Effector memory CD8-positive, alpha-beta T cell (primary cell): ENCODE measurements at places on chromosomes 1 and 21.

DNA sequence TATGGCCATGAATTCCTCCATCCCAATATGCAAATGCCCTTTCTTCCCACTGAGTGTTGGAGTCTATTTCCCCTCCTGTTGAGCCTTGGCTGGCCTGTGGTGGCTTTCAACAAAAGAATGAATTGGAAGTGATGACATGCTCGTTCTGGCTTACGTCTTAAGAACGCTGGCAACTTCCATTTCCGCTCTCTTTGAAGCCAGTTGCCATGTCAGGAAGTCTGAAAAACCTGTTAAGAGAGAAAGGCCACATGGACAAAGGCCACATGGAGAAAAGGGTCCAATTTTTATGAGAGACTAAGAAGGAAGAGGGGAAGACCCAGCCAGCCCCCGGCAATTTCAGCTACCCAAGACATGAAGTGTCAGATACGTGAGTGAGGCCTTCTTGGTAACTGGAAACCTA lies 45.6 kb upstream of the GADD45A start:
- DNase-seq: no peak

DNA sequence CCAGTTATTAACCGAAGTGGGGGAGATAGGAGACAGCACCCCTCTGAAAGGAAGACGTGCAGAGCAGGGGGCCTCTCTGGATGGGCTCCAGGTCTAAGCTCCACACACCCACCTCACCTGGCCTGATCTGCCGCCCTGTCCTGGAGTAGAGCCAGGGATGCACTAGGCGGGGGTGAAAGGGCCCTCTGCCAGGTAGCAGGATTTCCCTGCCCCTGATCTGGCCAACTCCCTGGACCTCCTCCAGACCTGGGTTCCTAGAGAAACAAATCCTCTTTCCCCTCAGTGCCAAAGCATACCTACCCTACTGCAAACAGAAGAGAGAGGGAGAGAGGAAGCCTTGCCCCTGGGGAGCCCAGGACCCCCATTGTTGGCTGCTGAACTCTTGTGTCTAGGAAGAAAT lies 2.0 kb downstream of the CRABP2 start:
- DNase-seq: no peak

DNA sequence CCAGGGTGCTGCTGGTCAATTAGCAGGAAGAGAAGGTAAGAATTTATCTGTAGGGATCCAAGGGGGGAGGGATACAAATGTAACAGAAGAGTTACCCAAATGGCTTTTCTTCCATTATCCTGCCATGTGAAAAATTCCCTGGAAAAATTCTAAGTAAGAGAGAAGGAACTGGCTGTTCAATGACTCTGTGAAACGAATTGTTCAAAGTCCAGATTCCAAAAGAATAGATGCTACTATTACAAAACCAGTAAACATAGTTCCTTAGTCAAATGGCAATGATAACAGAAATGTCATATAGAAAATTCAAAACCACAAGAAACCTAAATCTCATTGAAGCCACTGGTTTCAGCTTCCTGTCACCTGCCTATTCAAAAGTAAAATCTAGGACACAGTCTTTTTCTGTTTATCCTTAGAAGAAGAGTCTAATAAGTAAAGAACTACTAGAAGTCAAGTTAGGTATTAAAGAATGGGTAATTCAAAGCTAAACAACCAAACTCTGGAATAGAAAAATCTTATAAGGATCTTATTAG lies 102.6 kb downstream of the ZNF644 start:
- no peak for DNase-seq

DNA sequence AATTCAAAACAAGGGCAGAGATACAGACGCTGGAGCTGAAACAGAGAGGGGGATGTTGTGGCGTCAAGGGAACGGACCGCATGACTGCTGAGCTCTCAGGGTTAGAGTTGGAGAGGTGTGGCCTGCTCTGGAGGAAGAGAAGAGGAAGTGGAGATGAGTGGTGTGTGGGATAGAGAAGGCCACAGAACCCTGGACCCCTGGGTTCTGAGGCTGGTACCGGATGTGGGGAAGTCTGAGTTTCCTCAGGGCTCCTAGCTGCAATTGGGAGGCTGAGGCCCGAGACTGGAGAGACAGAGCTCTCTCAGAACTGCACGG lies 1.8 kb downstream of the BCAN start:
- DNase-seq: no peak

GRCh38 chr1:222040955-222041354 lies 299.1 kb upstream of the DUSP10 start:
- DNase-seq: no peak

DNA sequence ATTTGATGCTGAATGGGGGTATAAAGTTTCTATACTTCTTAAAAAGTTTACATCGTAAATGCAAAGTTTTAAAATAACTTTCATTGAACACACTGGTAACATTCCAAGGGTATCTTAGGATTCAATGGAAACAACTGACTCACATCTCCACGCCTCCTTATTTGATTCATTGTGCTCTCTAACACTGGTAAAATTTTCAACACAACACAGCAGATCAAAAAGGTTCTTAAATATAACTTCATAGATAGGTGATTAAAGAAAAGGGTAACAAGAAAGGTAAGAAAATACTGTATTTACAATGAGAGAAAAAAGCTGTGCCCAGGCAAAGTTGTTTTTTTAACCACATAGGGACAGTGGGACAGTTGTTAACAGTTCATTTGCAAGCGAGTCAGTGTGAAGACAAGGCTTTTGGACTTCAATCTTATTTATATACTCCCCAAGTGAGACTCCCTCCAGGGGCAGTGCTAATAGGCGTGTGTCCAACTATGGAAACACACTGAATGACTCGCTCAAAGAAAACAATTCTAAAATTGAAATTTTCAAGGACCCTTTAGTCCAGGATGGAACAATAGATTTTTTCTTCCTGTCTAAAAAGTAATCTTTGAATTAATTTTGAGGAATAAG lies 140.5 kb downstream of the TIAM1 start:
- no peak for DNase-seq

DNA sequence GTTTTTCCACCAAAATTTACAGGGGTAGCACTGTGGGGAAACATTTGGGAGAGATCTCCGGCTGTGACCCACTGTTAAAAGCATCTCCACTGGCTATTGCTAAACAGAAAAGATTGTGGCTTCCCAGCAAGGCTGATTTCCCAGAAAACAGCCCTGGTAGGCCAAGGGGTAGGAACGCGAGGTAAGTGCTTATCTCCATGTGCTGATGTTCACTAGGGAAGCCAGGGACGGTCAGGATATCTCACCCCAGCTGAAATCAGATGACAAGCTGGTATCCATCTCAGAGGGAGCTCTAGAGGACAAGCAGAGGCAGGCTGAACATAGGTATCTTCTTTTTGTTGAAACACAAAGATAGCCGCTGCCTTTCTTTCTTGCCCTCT lies 63.6 kb downstream of the MIS18A start:
- no peak for DNase-seq

- no peak for DNase-seq
Measured at GRCh38 chr1:98405581-98406074, 255.9 kb upstream of the SNX7 start.

DNA sequence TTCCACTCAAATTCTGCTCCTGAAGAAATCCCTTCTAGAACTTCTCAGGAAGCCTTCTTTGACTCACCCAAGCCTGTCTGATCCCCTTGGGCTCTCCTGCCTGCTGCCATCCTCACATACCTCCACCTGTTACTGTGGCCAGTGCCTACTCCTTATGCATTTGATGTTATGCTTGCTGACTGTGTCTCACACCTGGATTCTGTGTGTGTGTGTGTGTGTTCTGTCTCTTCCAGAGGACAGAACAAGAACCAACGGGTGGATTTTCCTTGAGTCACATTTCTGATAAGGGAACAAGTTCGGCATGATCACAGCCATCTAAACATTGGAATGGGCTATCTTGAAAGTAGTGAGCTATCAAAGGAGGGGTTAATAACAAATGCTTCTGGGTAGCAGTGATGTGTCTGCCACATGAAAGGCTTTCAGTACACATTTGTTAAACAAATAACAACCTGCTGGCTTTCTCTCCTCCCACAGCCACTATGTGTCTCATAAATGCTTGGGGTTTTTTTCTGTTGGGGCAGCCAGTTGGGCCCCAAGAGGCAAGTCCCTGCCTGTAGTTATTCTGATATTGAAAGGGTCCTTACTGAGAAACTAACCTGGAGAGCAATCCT lies 8.9 kb upstream of the GPR37L1 start:
- DNase-seq: no peak

DNA sequence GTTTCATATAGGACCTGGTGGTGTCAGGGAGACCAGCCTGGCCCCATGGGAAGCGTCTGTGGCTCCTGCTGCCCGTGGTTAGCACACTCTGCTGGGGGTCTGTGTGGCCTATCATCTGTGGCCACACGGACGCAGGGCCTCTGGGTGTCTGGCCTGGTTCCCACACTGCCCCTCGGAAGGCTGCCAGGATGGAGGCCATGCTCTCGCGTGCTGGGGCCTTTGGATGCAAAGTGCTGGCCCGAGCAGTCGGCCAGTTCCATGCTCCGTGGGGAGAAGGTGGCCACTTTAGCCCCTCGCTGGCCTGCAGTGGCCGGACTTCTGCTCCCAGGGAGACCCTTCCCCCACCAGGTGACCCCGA lies 20.8 kb upstream of the LRRC3 start:
- DNase-seq: no peak

- DNase-seq: no peak
Measured at GRCh38 chr1:54927472-54928240, 40.7 kb upstream of the DHCR24 start.

- DNase-seq: no peak
Measured at GRCh38 chr1:159943278-159943640, 2.2 kb downstream of the IGSF9 start.

DNA sequence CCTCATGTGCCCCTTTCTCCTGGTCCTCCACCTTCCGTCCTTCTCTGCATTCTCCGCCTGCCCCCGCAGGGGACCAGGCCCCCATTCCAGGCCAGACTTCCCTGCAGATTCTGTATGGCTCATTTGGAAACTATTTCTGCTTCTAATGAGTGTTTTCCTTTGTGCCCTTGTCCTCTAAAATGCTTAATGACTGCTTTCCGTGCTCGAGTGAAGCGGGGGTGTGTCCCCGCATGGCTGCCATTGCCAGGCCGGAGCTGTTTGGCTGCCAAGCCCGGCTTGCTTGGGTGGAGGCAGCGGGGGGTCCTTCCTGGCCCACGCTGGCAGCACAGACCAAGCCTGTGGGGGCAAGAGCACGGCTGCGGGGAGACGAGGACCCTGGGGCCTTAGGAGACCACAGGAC lies 299.3 kb upstream of the VAMP3 start:
- DNase-seq: no peak

GRCh38 chr1:86913399-86913895 lies 479 bp downstream of the SELENOF start:
- DNase-seq: peak; percentile 10

DNA sequence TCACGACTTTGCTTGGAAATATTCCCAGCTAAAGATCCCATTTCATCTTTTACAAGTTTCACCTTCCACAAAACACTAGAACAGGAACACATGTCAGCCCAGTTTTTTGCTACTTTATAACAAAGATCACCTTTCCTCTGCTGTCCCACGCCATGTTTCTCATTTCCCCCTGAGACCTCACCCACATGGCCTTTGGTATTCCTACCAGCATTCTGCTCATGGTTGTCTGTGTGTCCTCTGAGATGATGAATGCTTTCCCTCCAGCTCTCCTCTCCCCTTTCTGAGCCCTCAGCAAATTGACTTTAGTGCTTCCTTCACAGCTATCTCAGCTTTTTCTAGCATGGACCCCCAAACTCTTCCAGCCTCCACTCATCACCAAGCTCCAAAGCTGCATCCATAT lies 32.3 kb upstream of the ABCG1 start:
- DNase-seq: no peak

GRCh38 chr21:38772646-38773045 lies 33.1 kb upstream of the ETS2 start:
- no peak for DNase-seq

DNA sequence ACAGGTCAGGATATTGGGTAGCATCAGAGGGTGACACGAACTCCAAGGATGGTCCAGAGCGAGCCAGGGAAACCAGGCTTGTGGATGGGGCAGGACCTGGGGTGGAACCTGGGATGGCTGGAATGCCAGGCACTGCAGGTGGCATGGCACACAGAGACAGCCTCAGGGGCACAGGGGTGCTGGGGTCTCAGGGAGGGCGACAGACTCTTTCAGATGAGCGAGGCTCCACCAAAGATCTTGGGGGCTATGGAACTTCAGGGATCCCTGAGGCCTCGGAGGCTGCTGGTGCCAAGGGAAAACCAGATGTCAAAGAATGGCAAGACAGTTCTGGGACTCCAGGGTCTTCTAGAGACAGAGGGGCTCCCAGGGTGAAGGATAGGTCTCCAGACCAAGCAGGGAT lies 21.4 kb downstream of the IGFN1 start:
- DNase-seq: no peak

DNA sequence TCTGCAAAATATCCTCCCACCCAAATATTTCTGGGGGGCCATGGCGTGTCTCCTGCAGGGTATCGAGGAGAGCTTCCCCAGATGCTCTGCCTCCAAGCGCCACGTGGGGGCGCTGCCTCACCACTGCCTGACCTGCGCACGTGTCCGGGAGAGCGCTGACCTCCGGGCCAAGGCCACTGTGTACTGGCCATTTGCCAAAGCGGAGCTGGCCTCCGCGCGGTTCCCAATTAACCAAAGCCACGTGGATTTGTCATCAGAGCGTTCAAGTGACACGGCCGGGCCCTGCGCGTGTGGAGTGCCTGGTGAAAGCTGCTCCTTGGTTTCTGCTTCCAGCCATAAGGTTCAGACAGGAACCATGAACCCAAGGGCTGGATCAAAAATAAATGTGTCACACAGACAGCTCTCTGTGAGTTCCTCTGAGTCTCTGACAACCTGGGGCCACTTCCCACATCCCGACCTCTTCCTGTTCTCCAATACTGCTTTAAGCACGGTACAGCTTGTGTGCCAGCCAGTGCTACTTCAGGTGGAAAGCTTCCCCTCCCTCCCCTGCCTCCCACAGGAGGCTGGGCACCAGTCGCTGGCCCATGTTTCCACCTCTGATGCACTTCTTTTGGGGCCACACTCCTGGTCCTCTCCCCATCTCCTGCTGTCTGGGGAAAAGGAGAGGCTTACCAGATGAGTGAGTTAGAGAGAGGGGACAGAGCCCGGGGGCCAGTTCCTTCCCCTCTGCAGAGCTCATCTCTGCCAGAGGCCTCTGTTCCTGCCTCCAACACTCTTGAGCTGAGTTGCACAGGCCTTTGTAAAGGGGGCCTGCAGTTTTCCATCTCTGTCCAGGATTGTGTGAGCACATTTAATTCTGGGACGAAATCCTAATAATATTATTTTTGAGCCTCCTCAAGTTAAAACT lies 26.1 kb downstream of the ZP4 start:
- DNase-seq: no peak

- DNase-seq: peak; percentile 80
Measured at GRCh38 chr1:234963180-234963903, 165.3 kb downstream of the TOMM20 start.
